Small intestine (tissue), 16 donors: ENCODE measurements at places on chromosomes 7 and 10.

DNA sequence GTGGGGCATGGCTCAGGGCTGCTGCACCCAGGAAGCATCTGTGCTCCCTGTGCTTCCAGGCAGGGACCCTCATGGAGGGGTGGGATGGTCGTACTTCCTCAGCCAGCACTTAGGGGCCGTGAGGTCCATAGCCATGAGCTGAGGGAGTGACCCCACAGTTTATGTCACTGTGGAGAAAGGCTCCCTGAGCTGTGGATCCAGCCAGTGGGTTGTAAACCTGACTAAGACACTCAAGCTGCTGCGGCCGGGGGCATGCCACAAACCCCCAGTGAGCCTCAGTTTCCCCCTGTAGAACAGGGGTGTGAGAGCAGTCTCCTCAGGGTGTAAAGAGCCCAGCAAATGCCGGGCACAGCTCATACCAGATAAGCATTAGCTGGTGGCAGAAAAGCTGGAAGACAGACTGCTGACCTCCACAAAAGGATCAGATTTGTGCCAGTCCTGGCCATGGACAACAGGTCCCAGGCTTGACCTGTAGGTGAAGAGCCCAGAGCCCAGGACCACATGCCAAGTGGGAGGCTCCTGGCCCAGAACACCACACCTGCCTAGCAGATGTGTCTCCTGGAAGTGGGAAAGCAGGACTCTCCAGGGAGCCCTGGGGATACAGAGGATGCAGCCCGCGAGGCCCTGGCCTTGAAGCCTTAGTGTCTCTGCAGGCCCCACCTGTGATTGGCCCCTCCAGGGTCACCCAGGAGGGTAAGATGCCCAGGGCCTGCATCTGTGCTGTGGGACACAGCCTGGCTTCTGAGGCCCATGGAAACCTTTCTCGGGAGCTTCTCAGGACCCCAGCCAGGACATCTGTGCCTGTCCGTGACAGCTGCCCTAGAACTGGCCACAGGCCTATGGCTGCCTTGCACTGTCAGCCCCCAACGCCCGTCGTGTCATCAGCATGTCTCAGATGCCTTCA is 78.1 kb upstream of the RET start:
- DNase-seq, result no peak

GRCh38 chr7:54783952-54784351 is 24.9 kb upstream of the SEC61G start:
- no peak for DNase-seq

GRCh38 chr10:30980951-30981616 is 50.6 kb downstream of the ZNF438 start:
- DNase-seq, result peak; percentile 44

- DNase-seq, result peak; percentile 30
Measured at GRCh38 chr7:129144834-129145668, 544 bp downstream of the TSPAN33 start.

DNA sequence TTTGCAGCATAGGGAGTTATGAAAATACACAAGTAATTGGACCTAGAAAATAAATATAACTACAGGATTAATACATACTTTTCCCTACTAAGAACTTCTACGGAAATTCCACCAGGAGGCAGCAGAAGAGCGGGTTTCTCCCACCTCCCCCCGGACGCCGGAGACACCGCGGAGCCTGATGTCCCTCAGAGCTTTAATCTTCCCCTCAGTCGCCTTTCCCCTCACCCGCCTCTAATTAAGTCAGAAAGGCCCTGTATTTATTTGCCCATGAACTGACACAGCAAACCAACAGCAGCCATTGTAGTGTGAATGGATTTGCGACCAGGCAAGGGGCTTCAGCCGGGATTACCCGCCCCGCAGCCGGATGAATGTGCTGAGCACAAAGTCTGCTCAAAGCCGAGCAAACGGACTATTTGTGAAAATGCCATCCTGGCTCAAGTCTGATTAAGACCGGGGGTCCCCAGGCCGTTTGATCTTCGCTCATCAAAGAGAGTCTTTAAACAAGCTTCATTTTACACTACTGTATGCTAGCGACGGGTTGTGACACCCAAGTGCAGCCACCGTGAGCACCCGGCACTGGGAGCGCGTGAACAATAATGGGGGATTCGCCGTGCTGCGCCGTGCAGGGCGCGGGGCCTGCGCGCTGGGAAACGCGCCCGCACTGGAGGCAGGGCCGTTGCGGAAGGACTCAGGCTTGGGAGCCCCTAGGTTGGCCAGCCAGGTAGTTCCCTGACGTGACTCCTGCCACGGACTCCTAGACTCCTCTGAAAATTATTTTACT is 5.6 kb upstream of the DKK1 start:
- peak; percentile 54 for DNase-seq

DNA sequence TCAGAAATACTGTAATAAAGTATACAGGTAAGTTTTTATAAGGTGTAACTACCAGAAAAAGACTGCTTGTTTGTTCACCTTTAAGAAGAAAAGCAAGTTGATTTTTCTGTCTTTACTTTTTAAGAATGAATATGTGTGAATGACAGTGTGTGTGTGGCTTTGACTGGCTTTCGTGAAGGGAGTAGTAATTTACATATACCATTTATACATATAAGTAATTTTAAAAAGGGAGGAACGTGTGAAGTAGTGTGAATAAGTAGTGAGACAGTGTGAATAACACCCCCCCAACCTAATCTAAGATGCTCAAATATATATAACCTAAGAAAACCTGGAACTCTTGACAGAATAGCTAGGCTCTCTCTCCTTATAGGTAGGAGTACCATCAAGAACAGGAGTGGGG is 33.2 kb downstream of the RBM33 start:
- no peak for DNase-seq

DNA sequence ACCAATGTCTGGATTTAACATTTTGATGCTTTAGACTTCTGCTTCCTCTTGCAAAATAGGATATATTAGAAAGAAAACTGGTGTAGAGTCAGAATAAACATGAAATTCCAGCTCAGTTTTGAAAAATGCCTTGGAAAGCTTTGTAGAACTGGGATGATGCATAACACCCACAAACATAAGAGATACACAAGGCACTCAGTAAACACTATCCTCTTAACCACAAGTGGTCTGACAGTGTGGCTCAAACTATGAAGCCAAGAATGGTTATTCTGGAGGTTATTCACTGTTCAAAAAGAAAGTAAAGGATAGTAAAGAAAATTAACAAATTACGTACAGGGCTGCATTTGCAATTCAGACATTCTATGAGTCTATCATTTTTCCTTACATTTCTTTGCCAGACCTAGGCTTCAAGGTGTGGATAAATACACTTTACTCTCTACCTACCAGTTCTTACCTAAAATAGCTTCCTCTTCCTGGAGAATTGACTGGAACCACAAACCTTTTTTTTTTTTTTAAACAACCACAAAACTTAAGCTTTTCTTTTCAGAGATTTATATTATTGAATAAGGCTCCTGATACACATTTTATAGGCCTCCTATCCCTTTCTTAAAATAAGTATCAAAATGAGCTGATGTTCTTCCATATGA is 9.0 kb upstream of the RSBN1L start:
- no peak for DNase-seq

- no peak for DNase-seq
Measured at GRCh38 chr10:62454687-62455397, 80.7 kb downstream of the ZNF365 start.

DNA sequence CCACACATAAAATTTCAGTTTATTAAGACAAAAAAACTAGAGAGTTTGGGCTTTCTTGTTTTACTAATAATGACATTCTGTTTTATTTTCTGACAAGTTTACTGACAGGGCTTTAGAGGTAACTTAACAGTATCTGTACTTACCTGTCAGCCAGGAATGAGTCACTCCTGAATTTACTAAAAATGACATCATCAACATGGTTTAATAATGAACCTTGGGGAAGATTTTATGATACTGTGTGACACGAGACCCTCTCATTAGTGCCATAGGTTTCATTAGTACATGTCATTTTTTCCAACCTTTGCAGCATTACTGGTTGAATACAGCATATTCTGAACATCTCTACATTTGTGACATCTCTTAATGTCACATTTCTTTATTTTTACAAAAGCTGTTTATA is 131.1 kb downstream of the KCND2 start:
- DNase-seq, result no peak

DNA sequence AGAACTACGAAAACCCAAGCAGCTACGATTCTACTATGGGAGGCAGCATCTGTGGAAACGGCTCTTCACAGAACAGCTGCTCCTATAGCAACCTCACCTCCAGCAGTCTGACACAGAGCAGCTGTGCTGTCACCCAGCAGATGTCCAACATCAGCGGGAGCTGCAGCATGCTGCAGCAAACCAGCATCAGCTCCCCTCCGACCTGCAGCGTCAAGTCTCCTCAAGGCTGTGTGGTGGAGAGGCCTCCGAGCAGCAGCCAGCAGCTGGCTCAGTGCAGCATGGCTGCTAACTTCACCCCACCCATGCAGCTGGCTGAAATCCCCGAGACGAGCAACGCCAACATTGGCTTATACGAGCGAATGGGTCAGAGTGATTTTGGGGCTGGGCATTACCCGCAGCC is 81.6 kb upstream of the SAMD8 start:
- peak; percentile 32 for DNase-seq

DNA sequence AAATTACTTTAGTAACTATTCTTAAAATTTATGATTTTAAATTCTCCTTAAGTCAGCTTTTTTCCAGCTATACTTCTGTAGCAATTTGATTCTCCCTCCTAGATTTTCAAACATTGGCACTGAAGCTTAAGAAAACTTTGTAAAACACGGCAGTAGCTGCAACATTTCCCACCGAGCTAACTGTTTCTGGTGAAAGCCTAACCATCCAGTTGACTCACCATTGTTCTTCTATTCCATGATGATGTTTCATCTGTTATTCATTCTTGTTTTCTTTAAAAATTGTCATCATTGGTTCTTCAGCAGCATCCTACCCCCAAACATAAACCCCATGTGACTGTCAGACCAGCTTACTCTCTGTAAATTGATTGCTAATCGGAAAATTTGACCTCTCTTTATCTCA is 312.3 kb downstream of the DGKB start:
- DNase-seq, result no peak

- DNase-seq, result no peak
Measured at GRCh38 chr7:76244781-76245391, 43.2 kb downstream of the SRRM3 start.

- no peak for DNase-seq
Measured at GRCh38 chr7:128171-129080, 63.9 kb upstream of the FAM20C start.

GRCh38 chr10:84294766-84295447 is 33.5 kb upstream of the CCSER2 start:
- no peak for DNase-seq

DNA sequence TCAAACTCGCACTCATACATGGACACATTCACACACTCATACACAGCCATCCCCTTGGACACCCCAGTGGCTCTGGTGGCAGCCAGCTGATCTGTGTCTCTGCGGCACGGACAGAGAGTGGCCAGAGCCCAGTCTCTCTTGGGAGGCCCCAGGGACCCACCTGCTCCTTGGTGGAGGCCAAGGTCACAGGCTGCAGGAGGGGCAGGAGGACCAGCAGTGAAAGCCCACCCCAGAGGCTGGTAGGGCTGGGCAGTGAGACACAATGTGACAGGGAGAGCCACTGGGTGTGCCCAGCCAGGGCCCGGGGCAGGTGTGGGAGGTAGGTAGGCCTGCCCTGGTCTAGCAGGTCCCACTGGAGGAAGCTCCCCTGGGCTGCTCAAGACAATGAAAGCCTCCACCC is 18.5 kb downstream of the SHH start:
- no peak for DNase-seq

- DNase-seq, result no peak
Measured at GRCh38 chr7:2112261-2113198, 120.2 kb downstream of the MAD1L1 start.

DNA sequence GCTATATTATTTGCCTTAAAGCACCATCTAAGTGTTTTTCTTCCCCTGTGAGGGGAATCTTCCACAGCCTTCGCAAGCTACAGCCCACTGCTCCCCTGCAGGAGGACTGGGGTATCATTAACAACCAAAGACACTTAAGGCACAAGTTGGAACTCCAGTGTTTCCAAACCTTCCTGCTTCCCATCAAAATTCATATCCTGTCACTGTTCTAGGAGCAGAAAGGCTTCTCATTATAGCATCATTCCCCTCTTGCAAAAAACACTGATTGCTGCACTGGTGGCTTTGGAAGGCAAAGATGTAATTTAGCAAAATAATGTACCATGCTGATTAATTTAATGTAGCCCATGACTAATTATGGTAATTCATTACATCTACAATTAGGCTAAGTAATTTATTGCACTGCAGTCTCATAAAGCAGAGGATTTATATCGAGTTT is 207.2 kb downstream of the SKAP2 start:
- DNase-seq, result no peak

GRCh38 chr10:74930965-74931364 is 104.6 kb downstream of the KAT6B start:
- DNase-seq, result no peak

DNA sequence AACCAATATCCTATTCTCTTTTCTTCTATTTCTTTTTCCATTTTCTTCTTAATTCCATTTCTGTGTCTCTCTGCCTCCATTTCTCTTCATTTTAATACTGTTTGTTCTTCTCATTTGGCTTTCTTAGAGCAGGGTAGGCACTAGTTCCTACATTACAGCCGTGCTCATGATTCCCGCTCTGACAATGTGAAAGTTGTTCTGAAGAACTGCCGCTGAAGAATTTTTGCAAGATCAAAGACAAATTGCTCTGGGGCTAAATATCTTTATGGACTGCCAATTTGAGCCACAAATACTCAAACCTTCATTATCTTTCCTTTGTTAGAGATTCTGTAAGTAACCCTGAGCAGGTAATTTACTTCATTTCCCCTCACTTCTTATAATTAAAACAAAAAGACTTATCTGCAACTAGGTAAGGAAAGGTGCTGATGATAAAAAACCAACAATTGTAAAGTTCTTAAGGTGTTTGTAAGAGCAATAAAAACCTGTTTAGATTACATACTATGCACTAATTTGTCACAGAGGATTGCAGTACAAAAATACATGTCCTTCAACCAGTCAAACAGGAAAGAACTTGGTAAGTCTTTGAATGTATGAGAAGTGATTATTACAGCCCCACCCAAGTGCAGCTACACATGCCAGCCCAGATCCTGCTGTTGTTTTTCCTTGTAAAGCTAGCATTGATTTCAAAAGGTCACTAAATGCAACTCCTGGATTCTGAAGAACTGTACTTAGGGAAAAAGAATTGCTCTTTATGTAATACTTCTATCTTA is 127.5 kb downstream of the COL28A1 start:
- peak; percentile 92 for DNase-seq

GRCh38 chr7:46716926-46717325 is 795.9 kb upstream of the IGFBP3 start:
- DNase-seq, result no peak

DNA sequence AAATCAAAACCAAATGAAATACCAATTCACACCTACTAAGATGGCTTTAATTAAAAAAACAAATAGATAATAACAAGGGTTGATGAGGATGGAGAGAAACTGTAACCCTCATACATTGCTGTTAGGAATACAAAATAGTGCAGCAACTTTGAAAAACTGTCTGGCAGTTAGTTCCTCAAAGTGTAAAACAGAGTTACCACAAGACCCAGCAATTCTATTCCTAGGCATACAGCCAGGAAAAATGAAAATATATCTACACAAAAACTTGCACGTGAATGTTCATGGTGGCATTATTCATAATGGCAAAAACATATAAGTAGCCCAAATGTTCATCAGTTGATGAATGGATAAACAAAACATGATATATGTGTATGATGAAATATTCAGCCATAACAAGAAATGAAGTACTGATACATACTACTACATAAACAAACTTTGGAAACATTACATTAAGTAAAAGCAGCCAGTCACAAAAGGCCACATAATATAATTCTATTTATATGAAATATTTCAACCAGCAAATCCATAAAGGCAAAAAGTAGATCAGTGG is 83.5 kb downstream of the BRAF start:
- no peak for DNase-seq
